ENCODE measurements at places on chromosomes 1 and 21. TPM values are rescaled to one million over a fixed set of nuclear protein-coding genes. Genes with fewer than 3 reads are reported as not detected.

Gene GTF2B
- polyA plus RNA-seq, result 25.8 TPM

DNA sequence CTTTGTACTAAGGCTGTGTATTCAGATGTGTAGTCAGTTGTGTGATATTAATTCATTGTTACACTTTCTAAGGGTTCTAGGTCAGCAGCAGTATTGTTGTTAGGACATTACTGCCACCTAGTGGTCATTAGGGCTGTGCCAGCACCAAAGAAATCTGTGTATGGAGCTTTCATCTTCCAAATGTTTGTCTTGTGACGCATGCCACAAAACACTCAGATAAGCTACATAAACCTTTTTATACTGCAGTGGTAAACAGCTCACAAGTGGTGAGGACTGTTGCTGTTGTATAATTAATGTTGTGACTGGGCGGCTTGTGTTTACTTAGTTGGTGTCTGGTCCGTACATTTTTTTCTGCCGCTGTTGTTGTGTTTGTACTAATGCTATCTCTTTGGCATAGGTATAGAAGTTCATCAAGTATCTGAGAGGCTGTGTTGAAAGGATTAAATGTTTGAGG is 51.7 kb downstream of the S1PR1 start:
- peak; percentile 74 for DNase-seq

Gene SH2D5
- polyA plus RNA-seq, result 0.64 TPM

- DNase-seq, result no peak
Observed at GRCh38 chr21:23963454-23963853, 1643.8 kb downstream of the MRPL39 start.

DNA sequence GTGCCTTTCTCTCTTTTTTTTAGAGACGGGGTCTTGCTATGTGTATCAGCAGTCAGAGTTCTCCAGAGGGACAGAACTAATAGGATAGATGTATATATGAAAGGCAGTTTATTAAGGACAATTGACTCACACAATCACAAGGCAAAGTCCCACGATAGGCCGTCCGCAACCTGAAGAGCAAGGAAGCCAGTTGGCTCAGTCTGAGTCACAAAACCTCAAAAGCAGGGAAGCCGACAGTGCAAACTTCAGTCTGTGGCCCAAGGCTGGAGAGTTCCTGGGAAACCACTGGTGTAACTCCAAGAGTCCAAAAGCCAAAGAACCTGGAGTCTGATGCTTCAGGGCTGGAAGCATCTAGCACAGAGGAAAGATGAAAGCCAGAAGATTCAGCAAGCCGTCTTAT is 16.3 kb upstream of the H3-3A start:
- DNase-seq, result peak; percentile 28

Gene SH2D2A
- polyA plus RNA-seq, result 0.40 TPM

GRCh38 chr1:84374991-84375696 is 23.1 kb upstream of the DNASE2B start:
- peak; percentile 52 for DNase-seq

DNA sequence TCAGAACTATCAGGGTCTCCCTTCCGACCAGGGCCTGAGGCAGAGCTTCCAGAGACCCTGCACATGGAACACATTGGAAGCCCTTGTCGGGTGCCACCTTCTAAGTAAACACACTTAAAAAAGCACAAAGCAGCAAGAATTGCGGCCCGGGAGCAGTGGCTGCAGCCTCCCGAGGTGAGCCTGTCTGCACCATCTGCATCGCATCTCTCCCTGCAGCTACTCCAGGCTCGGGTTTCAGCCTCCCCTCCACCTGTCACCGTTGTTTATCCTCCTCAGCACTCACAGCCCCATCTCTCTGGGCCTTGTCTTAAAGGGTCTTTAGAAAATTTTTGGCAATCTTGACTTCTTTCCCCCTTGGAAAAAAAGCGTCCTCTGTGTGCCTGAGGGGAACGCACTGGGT is 95.1 kb upstream of the ARHGEF16 start:
- no peak for DNase-seq

- DNase-seq, result no peak
Observed at GRCh38 chr1:187270256-187270655, 441.5 kb downstream of the PLA2G4A start.

Gene GPR161
- 1.9 TPM for polyA plus RNA-seq

- DNase-seq, result no peak
Observed at GRCh38 chr1:209048941-209049669, 534.4 kb upstream of the CAMK1G start.

DNA sequence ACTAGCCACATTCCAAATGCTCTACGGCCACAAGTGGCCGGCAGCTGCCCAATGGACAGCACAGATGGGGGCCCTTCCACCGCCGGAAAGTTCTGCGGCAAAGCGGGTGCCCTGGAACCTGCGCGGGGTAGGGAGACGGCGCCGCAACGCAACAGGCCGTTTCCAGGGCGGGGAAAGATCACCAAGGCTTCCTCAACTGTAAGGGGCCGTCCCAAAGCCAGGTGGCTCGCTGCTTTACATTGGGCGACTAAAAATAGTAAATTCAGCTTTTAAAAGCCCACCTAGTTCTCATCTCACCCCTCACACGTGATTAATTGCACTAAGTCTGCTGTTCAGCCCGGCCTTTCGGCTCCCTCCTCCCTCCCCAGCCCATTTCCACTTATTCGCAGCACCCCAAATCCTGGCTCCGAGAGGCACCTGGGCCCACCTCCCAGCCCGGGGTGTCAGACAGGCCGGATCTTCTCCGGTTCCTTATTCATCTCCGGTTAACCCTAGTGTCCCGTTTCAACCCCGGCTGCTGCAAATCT is 643 bp downstream of the CFAP298 start:
- peak; percentile 34 for DNase-seq

GRCh38 chr1:41101076-41101475 is 79.6 kb upstream of the SLFNL1 start:
- DNase-seq, result no peak

DNA sequence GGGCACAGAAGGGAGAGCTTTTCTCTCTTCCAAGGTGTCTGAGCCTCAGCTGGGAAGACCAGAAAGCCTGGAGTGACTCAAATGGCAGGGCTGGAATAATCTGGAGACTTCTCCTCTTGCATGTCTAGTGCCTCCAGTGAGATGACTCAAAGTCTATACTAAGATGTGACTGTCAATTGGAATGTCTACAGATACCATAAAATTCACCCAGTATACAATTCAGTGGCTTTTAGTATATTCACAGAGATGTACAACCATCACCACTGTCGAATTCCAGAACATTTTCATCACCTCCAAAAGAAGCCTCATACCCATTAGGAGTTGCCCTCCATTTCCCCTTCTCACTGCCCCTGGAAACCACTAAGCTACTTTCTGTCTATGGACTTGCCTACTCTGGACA is 47.9 kb upstream of the CNN3 start:
- no peak for DNase-seq

DNA sequence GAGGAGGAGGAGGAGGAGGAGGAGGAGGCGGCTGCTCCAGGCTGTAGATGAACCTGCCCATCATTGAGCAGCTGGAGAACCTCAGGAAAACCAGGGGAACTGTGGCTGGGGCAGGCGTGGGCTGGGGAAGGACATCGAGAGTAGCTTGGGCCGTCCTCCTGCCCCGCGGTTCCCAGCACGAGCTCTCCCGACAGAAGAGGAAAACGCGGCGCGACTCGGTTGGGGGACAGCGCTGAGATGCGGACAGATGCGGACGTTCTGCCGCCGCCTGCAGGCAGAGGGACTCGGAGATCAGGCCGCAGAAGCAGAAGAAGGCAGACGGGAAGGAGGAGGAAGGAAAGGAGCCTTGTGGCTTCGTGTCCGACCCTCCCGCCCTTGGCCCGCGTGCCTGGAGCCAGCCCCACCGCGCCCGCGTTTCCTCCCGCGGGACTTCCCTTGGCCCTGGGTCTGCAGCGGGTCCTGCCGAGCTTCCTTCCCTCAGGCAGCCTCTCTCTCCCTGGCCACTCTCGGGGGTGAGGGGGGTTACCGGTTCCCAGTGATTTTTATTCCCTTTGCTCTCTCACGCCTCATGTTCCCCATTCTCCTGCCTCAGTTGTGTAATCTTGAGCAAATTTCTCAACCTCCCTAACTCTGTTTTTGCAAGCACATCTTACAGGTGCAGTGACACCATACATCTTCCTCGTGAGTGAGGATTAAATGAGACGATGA is 1.7 kb upstream of the TNFRSF9 start:
- peak; percentile 63 for DNase-seq

- peak; percentile 3 for DNase-seq
Observed at GRCh38 chr1:202505356-202505755, 156.9 kb downstream of the PPP1R12B start.

Gene PBX1
- 13.0 TPM for polyA plus RNA-seq

DNA sequence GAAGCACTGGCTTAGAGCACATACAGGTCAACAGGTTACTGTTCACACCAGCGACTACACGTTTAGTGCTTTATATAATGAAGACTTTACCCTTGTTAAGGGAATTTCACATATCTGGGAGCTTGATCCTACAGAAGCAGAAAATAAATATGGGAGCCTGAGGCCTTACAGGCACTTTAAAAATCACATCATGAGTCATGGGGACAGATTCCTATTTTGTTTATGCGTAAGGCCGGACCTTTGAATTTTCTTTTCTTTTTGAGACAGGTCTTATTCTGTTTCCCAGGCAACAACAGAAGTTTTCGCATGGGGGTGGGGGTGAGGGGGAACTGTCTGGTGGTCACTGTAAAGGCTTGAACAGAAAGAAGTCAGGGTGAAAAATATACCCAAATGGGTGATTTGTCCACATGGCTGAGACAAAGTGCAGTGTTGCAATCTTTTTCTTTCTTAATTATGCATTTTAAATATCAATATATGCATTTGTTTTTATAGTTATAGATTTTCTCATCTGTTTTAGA is 276.7 kb downstream of the KCNH1 start:
- no peak for DNase-seq

GRCh38 chr1:205665201-205666045 is 14.9 kb downstream of the SLC45A3 start:
- DNase-seq, result no peak

- no peak for DNase-seq
Observed at GRCh38 chr1:27021354-27022031, 8.8 kb upstream of the TENT5B start.

DNA sequence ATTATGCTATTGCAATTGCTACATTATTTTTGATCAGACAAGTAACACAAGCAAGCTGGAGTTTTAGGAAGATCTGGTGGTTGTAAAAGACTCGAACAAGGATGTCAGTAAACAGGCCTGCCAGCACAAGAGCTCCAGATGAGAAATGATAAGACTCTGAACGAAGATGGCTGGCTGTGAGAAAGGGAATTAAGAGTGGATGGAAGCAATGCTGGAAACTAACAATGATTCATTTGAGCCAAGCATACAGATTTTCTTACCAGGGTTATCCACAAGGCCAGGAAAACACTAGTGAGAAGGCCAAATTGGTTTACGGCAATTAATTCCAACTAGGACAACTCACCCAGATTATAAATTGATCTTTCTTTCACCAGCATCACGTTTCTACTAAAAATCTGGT is 54.2 kb downstream of the NRIP1 start:
- DNase-seq, result no peak

- DNase-seq, result no peak
Observed at GRCh38 chr1:107262467-107263286, 121.8 kb downstream of the NTNG1 start.

- no peak for DNase-seq
Observed at GRCh38 chr1:193404236-193404635, 217.8 kb upstream of the B3GALT2 start.

- no peak for DNase-seq
Observed at GRCh38 chr1:44545961-44546360, 128.3 kb downstream of the TMEM53 start.

Gene ANGEL2
- 17.7 TPM for polyA plus RNA-seq

- no peak for DNase-seq
Observed at GRCh38 chr1:56150441-56151215, 428.7 kb downstream of the PLPP3 start.

GRCh38 chr1:50973875-50974617 is 4.0 kb downstream of the CDKN2C start:
- DNase-seq, result no peak

Gene AKNAD1
- polyA plus RNA-seq, result 0.35 TPM

DNA sequence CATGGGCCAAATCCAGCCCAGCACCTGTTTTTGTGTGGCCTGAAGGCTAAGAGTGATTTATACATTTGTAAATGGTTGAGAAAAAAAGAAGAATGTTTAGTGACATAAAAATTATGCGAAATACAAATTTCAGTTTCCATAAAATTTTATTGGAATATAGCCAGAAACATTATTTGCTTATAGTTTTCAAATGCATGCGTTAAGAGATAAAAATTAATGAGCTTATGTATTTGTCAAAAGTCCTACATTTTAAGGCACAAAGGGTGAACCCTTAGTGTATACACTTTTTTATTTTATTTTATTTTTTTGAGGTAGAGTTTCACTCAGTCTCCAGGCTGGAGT is 2.1 kb downstream of the MORC3 start:
- no peak for DNase-seq

Gene VAV3
- polyA plus RNA-seq, result 2.2 TPM

DNA sequence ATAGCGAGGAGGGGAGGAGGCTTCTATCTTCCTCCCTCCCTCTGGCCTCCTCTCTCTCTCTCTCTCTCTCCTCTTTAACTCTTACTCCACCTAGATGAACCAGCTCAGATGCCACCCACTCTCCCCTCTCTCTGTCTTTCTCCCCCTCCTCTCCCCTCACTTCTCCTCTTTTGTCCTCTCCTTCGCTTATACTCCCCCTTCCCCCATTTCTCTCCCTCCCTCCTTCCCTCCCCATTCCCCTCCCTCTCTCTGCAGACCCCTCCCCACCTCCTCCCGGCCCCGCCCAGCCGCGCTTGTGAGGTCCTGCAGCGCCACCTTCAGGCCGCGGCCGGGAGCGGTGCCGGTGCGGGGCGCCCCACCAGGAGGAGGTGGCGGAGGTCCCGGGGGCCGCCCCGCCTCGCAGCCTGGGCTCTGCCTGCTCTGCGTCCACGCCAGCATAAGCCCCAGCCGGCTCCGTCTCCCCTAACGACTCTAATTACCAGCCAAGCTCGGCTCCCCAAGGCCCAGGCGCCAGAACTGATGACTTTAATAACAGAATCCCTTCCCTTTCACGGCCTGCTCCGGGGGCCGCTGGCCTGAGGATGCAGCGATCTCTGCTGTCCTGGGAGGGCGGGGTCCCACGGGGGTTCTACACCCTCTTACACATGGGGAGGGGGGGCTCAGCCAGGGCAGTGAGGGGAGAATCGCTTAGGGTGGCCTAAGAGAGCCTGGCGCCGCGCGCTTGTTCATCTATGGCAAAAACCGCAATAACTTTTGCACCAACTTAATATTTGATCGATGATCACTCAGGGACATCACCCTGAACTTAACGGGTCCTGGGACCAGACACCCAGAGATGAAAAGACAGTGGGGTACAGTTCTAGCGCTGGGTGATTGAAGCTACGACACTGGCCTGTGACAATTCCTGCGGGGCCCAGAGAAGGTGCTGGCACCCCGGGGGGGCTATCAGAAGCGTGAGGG is 637.3 kb downstream of the MATN1 start:
- DNase-seq, result peak; percentile 39

Gene CDC42BPA
- 21.7 TPM for polyA plus RNA-seq
